GM23248 (cell line): ENCODE measurements at places on chromosomes 2 and 18. TPM values are rescaled to one million over a fixed set of nuclear protein-coding genes. Genes with fewer than 3 reads are reported as not detected.

- H3K4me3 ChIP-seq = 0 out of 2 replicates have a peak overlapping the region, but pooled peaks have one; percentile 13
- peaks cover 12% of the 10 kb centered on the region for H3K4me1 ChIP-seq
- no peaks in the 10 kb centered on the region for H3K27me3 ChIP-seq
Observed at GRCh38 chr2:53445383-53446070, 322.1 kb upstream of the CHAC2 start.

Gene EPHA4
- 18.9 and 24.4 TPM in 2 replicates for polyA plus RNA-seq

GRCh38 chr2:43634604-43635306 lies 2.3 kb upstream of the PLEKHH2 start:
- H3K36me3 ChIP-seq = no peaks in the 10 kb centered on the region
- H3K4me3 ChIP-seq = peak overlapping the region; percentile 56
- H3K27ac ChIP-seq = peak overlapping the region; percentile 69
- no peaks in the 10 kb centered on the region for H3K27me3 ChIP-seq
- H3K4me1 ChIP-seq = peaks cover 19% of the 10 kb centered on the region

Gene CBLN2
- polyA plus RNA-seq = not detected in 2 replicates

Gene CCDC68
- polyA plus RNA-seq = 0.18 TPM in 1 of 2 replicates, not detected in the other

Gene OTX1
- not detected in 2 replicates for polyA plus RNA-seq

GRCh38 chr2:98463081-98463481 lies 18.4 kb downstream of the INPP4A start:
- no peaks in the 10 kb centered on the region for H3K27me3 ChIP-seq
- H3K27ac ChIP-seq = no peak overlapping the region
- H3K4me1 ChIP-seq = peaks cover 10% of the 10 kb centered on the region

DNA sequence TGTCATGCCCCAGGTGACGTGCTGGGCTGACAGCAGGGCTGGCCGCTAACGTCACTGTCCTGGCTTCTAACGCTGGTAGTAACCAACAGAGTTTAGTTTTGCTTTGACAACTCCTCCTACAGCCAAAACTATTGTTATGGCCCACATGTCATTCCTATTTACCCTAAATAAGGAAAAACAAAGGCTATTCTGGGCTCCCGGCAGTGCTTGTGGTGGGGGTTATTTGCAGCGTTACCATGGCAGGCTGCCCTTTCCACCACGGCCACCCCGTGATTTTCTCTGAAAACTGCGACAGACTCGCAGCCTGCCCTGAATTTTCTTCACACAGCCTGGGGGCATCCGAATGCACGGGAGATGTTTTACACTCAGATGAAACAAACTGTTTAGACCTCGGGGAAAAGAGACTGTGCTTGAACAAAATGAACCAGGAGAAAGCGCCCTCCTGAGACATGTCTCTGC lies 115.2 kb downstream of the FAM210A start:
- peak; percentile 66 for DNase-seq
- H3K27ac ChIP-seq = no peak overlapping the region
- peak overlapping the region; percentile 66 for H3K4me3 ChIP-seq
- H3K4me1 ChIP-seq = no peaks in the 10 kb centered on the region

GRCh38 chr2:54716375-54716774 lies 7.1 kb upstream of the EML6 start:
- no peak for DNase-seq
- H3K27ac ChIP-seq = no peak overlapping the region
- H3K4me3 ChIP-seq = no peak overlapping the region
- no peaks in the 10 kb centered on the region for H3K36me3 ChIP-seq
- no peaks in the 10 kb centered on the region for H3K4me1 ChIP-seq

GRCh38 chr18:12895014-12895413 lies 11.0 kb upstream of the PTPN2 start:
- H3K27me3 ChIP-seq = no peaks in the 10 kb centered on the region
- no peaks in the 10 kb centered on the region for H3K4me1 ChIP-seq
- H3K36me3 ChIP-seq = no peaks in the 10 kb centered on the region
- no peak for DNase-seq

- no peak overlapping the region for H3K4me3 ChIP-seq
- H3K27ac ChIP-seq = no peak overlapping the region
- peak; percentile 47 for DNase-seq
- no peaks in the 10 kb centered on the region for H3K27me3 ChIP-seq
- H3K4me1 ChIP-seq = no peaks in the 10 kb centered on the region
Observed at GRCh38 chr2:187994464-187995331, 297.0 kb upstream of the GULP1 start.

DNA sequence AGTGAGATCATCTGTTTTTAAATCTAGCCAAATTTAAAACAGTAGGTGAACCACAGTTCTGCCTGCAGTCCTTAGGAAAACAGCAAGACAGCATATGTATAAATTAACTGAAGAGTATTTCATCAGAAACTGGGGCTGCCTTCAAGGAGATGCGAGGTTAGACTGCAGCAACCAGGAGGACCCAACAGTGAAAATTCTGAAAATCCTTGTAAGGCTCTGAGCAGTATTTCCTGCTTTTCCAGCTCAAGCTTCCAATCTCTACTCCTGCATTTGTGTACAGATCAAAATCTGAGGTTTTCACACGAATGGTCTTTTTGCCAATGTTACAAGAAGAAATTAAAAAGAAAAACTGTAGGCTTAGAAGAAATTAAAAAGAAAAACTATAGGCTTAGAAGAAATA lies 43.7 kb downstream of the CERKL start:
- no peak overlapping the region for H3K4me3 ChIP-seq
- no peak for DNase-seq

DNA sequence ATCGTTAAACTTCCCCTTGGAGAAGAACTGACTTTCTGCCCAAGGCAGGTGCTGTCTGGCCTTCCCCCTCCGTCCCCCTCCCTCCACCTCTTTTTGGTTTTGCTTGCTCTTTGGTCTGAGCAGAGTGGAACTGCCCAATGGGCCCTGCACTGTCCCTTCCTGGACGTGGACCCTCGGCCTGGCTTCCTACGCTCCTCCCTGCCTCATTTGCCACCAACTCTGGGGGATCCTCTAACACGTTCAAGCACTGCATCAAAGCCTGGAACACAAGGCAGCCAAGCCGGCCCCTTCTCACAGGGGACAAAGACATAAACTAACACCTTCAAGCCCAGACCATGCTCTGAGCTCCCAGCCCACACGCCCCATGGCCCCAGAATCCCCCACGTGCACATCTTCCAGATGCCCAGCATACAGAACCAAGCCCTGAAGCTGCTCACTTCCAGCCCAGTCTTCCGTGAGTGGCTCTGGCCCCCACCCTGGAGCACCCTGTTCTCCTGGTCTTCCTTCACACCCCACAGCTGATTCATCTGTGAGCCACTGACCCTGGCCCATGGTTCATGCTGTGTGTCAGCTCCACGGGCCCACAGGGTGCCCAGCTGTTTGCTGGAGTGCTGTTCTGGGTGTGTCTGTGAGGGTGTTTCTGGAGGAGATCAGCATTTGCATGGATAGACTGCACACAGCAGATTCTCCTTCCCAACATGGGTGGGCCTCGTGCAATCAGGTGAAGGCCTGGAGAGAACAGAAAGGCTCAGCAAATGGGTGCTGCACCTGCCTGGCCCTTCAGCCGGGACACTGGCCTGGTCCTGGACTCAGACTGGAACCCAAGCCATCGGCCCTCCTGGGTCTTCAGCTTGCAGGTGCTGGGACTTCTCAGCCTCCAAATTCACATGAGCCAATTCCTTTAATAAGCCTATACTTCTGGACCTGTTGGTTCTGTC lies 247.1 kb upstream of the SALL3 start:
- no peak overlapping the region for H3K27ac ChIP-seq
- no peaks in the 10 kb centered on the region for H3K36me3 ChIP-seq
- no peaks in the 10 kb centered on the region for H3K27me3 ChIP-seq
- H3K4me3 ChIP-seq = no peak overlapping the region
- DNase-seq = no peak
